ENCODE measurements at places on chromosomes 6 and 20. TPM values are rescaled to one million over a fixed set of nuclear protein-coding genes. Genes with fewer than 3 reads are reported as not detected.

DNA sequence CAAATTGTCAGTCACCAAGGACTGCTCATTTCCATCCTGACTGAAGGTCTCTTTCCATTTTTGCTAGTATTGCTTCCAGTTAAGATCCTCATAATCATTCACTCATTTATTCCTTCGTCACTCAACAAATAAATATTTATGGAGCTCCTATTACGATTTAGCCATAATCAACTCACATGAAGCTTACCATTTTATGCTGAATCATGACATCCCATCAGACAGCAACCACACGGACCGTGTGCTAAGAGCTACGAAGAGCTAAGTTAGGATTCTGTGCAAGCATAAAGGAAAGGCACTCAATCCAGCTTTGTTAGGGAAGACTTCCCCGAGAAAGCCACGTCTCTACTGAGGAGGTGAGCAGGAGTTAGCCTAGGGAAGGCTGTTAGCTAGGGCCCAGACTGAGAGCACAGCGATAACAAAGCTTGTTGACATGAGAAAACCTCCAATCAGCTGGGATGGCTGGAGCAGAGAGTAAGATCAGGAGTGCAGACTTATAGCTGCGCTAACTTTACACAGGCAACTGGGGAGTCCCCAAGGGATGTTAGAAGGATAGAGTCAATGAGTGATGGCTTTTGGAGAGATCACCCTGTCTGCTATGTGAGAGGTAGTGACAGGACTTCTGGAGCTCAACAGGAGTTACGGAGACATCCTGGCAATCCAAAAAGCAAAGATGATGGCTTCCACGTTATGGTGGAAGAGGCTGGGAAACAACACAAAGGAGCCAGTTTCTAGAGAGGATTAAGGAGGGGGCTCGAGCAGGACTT lies 2.6 kb upstream of the GID8 start:
- no peak for DNase-seq

DNA sequence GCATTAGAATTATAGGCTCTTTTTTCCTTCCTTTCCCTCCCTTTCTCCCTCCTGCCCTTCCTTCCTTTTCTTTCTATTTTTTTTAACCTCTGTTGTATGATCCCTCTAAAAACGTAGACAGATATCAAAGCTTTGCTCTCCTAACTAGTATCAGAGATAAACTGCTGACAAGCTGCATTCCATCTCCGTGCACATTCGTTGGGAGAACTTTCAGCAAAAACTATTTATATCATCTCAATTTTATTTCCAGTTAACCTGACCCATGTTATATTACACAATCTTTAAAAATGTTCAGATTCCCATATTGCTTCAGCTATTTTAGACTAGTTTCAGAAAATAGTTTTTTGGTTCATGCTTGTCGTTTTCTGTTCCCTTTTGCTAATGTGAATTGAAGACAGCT lies 47.3 kb downstream of the RNF217 start:
- DNase-seq = peak; percentile 47

DNA sequence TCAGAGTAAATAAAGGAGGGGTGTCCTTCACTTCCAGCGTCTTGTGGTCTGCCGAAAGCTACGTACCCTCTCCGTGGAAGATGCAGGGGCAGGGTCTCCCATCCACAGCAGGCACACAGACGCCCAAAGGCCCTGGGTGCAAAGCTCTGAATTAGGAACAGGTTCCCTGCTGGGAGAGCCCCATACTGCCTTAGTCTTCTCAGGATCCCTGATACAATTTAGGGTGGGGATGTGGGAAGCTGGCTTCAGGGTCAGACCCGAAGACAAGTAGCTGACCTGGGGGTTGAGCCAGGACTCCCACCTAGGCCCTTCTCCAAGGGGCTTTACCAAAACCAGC lies 74.1 kb downstream of the TTLL2 start:
- no peak for DNase-seq

DNA sequence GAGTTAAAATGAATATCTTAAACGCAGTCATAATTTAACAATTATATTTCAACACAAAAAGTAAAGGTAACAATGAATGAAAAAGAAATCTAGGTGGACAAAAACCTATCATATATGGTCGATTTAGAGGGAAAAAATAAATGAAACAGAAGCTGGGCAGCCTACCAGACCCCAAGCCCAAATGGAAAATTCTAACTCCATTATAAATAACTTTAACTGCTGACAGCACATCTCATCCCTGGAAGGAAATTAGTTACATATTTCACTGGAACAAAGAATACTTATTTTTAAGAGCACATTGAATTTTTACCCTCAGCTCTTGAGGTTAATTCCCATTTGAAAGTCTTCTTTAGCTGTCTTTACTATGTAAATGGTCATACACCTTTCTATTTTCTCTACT lies 39.1 kb downstream of the COL12A1 start:
- DNase-seq = peak; percentile 78

GRCh38 chr6:152087096-152087495 lies 279.6 kb downstream of the ESR1 start:
- DNase-seq = no peak

- no peak for DNase-seq
Measured at GRCh38 chr6:137277971-137278637, 58.9 kb upstream of the IFNGR1 start.

TP53TG5 gene
- 0.62 TPM for polyA plus RNA-seq

GRCh38 chr6:139174961-139175360 lies 40.1 kb downstream of the HECA start:
- no peak for DNase-seq

DNA sequence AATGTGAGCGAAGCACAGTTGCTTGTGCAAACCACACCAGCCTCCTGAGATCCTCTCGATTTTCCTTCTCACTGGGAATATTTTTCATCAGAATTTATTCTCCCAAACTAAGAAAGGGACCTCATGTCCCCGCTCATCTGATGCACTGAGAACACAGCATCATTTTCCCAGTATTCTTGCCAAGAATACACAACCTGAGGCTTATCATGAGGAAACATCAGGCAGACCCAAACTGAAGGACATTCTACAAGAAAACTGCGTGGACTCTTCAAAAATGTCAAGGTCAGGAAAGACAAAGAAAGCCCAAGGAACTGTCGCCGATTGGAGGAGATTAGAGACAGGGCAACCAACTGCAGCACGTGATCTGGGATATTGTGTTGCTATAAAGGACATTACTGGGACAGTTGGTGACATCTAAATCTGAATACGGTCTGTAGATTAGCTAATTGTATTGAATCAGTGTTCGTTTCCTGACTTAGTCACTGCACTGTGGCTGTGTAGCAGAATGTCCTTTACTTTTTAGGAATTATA lies 72.3 kb downstream of the SNX5 start:
- no peak for DNase-seq
